SJCRH30 (cell line): ENCODE measurements at places on chromosomes 3 and 15. TPM values are rescaled to one million over a fixed set of nuclear protein-coding genes. Genes with fewer than 3 reads are reported as not detected.

The RFT1 gene
- total RNA-seq, result 20.6 and 22.0 TPM in 2 replicates

The SPG11 gene
- 29.3 and 41.2 TPM in 2 replicates for total RNA-seq

The TNNC1 gene
- total RNA-seq, result 8.5 and 10.5 TPM in 2 replicates

The GABPB1 gene
- total RNA-seq, result 41.3 and 41.4 TPM in 2 replicates

DNA sequence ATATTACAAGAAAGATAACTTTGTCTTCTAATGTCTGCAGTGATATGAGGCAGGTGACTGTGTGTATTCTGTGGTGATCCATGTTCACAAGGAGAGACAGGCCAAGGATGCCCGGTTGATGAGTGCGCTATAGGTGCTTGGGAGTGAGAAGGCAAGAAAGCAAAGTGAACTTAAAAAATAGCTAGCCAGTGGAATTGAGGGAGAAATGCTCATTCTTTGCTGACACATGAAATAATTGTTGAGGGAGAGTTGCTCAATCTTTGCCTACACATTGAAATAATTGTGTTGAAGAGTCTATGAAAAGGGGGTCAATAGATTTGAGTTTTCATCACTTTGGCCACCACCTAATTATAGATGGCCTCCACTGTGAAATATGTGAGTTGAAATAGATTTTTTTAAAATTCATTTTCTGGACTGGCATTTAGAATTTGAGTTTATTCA, 156.3 kb downstream of the LPP start:
- DNase-seq, result no peak

GRCh38 chr3:189282741-189283140, 111.0 kb downstream of the TPRG1 start:
- no peak for DNase-seq

DNA sequence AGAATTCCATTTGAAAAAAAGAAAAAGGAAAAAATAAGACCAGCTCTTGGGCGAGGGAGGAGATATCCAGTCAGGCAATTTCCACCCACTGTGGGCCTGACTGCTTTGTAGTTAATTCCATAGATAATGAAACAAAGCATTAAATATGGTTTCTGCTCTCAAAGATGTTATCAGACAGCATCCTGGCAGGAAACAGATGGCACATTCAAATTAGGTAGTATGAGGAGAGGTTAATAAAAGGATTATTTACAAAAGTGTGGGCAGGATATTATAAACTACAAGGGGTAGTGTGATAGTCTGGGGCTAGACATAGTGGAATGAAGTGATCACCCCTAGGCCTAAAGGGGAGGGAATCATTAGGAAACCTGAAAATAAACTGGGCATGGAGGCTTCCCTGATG, 193.2 kb downstream of the CLSTN2 start:
- no peak for DNase-seq

- DNase-seq, result no peak
Observed at GRCh38 chr3:120765830-120766493, 23.4 kb downstream of the GTF2E1 start.

DNA sequence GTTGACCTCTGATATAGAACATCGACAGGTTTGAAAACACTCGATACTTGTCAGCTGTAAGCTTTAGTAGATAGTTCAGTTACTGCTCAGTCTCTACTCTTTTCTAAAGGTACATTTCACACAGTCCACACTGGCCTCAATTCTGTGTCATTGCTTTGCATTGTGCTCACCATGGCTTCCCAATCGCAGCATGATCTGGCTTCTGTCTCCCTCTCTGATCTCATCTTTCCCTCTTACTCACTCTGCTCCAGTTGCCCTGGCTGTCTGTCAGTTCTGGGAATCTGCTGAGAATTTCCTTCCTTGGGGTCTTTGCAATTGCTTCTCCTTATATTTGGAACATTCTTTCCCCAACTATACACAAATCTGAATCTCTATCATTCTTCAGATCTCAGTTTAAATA, 80.6 kb downstream of the GTF2E1 start:
- DNase-seq, result no peak

GRCh38 chr3:3665546-3665945, 133.7 kb upstream of the LRRN1 start:
- DNase-seq, result no peak
